ENCODE measurements at places on chromosomes 5 and 9.

DNA sequence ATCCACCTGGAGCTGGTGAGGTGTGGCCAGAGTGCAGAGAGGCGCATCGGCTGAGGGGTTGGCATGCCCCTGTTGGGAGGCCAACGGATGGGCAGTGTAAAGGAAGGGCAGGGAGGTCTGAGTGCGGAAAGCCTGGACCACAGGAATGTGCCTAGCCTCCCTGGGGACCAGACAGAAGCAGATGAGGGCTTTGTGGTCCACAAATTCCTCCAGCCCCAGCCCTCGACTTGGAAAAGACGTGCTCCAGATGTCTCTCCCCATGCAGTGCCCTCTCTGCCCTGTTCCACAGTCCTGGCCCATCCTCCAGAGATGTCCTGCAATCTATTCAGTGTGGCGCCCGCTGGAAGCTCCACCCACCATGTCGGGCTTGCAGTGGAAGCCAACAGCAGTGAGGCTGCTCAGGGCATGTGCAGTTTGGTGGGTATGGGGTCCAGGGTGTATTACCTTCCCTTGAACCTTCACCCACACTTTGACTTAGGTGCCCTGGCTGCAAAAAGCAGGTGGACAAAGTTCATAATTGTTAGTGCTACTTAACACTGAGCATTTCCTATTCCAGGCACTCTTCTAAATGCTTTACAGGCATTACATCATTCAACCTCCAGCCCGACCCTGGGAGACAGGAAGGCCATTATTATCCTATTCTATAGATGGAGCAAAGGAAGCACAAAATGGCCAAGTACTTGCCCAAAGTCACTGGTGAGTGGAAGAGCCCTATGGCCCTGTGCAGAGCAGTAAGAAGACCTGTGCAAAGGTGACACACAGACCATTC is 120.2 kb upstream of the SLC25A48 start:
- DNase-seq, result no peak

DNA sequence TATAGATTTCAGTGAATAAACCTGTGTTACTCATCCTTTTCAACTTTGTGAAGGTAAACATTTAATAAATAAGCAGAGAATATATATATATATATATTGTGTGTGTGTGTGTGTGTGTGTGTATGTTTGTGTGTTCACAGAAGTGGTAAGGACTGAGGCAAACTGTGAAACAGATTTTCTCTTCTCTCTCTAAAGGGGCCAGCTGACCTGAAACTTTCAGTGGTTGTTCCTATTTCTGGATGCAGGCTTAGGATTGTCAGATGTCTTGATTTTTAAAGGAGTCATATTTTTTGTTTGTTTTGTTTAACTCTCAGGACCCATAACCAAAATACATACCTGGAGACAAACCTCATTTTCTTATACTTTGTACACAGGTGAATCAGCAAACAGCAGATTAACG is 714.9 kb upstream of the MEF2C start:
- DNase-seq, result no peak

DNA sequence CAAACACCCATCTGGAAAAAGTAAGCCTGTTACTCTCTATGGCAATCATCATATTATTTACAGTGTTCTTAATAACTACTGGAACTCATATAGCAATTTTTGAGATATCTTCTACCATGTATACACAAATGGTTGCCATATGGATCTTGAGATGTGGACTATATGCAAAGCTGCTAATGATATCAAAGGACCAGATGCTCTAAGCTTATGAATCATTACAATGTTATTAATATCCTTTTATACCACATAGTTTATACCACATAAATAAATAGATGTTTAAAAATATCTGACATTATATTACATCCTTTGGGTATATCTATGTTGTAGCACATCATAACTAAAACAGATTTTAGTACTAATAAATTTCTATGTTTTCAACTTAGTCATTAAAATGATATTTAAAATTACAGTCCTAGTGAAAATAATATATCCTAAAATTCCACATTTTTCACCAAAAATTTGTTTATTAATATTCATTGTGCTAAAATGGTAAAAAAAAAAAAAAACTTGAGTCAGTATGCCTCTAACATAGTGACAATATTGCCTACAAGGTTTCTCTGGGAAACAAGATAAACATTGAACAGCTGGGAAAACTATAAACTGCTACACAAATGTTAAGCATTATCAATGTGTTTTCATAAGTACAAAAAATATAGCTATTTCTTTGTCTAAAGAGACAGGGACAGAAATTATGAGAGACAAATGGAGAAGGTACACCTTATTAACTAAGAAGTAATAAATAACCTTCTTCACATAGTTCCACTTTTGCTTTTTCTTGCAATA is 85.5 kb downstream of the DTWD2 start:
- no peak for DNase-seq

- no peak for DNase-seq
Measured at GRCh38 chr9:96721303-96721702, 56.6 kb downstream of the ZNF510 start.

GRCh38 chr9:117491491-117491890 is 76.6 kb upstream of the ASTN2 start:
- no peak for DNase-seq

GRCh38 chr5:112258571-112258970 is 160.5 kb downstream of the EPB41L4A start:
- no peak for DNase-seq

DNA sequence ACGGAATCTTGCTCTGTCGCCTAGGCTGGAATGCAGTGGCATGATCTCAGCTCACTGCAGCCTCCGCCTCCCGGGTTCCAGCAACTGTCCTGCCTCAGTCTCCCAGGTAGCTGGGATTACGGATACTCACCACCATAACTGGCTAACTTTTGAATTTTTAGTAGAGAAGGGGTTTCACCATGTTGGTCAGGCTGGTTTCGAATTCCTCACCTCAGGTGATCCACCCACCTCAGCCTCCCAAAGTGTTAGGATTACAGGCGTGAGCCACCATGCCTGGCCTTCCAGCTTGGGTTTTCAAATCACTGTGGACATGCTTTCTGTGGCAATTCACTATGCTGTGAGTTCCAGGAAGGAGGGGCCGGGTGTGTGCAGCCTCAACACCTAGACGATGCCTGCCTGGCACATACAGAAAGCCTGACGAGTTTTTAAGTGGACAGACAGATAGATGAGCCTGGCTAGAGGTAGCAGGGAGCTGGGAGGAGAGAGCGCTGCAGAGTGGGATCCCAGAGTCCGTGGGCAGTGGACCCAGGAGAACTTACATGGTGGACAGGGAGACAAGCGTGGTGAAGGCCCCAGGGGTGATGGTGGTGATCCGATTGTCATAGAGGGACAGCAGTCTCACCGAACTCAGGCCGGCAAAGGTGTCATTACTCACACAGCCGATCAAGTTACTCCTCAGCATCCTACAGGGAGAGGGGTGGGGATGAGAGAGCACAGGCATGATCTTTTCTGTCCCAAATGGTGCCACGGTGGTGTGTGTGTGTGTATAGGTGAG is 173.4 kb upstream of the PANK3 start:
- no peak for DNase-seq

- DNase-seq, result no peak
Measured at GRCh38 chr5:92977846-92978540, 603.0 kb downstream of the NR2F1-AS1 start.

- no peak for DNase-seq
Measured at GRCh38 chr9:126490871-126491567, 122.7 kb upstream of the LMX1B start.

GRCh38 chr5:16564248-16564867 is 52.4 kb downstream of the RETREG1 start:
- no peak for DNase-seq

DNA sequence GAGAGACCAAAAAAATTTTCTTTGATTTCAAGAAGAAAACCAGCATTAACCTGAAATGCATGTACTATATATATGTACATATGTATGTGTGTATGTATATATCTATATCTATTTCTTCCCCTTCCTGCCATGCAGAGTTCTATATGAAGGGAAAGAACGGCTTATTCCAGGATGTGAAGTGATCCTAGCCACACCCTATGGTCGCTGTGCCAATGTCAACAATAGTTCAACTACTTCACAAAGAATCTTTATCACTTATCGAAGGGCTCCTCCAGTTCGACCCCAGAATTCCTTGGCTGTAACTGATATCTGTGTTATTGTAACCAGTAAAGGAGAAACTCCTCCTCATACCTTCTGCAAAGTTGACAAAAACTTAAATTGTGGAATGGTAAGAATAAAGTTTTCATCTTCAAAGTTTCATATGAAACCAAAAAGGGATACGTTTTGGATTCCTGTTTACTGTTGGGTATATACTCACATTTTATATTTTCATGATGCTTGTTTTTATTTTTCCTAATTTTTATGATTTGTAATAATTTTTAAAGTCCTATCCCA is 56.2 kb downstream of the DENND4C start:
- DNase-seq, result no peak

DNA sequence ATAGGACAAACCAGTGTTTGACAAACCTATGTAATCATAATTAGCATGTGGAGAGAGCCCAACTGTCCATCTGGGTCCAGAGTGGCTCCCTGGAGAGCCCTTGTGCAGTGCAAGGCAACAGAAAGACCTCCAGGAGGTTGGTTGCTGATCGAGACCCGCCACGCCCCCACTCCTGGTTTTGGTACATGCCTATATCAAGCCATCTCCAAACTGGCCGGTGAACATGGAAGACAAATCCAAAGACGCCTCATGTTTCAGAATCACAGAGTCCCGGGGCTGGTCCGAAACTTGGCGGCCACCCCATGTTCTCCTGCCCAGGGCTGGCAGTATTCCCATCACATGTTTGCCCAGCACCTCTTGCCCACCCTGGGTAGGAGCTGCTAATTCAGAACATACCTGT is 140.2 kb downstream of the PAX5 start:
- DNase-seq, result no peak

- DNase-seq, result no peak
Measured at GRCh38 chr5:168064933-168065622, 226.4 kb upstream of the WWC1 start.

GRCh38 chr9:75858497-75859092 is 31.9 kb upstream of the PCSK5 start:
- DNase-seq, result no peak

DNA sequence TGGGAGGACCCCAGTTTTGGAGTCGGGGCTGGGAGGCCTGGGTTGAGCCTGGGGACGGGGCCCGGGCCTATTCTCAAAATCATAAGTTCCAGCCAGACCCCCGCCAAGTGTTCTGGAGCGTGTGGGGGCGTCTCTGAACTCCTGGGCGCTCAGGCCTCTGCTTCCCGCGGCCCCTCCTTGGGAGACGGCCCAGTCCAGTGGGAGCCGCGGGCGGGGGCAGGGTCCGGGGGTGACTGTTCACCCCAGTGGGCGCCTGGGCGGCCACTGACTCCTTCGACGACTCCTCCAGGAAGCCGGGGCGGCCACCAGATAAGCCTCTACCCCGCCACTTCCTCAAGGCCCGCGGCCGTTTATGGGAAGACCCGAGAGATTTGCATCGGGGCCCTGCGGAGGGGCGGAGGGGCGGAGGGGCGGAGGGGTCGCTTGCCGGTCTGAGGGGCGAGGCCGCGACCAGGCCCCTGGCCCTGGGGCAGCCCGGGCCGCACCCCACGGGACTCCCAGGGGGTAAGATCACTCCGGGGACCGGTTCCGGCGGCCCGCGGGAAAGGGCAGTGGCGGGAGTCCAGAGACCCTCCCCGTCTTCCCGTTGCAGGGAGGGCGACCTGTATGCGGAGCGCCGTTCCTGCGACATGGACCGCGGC is 655 bp downstream of the TOR4A start:
- DNase-seq, result no peak

DNA sequence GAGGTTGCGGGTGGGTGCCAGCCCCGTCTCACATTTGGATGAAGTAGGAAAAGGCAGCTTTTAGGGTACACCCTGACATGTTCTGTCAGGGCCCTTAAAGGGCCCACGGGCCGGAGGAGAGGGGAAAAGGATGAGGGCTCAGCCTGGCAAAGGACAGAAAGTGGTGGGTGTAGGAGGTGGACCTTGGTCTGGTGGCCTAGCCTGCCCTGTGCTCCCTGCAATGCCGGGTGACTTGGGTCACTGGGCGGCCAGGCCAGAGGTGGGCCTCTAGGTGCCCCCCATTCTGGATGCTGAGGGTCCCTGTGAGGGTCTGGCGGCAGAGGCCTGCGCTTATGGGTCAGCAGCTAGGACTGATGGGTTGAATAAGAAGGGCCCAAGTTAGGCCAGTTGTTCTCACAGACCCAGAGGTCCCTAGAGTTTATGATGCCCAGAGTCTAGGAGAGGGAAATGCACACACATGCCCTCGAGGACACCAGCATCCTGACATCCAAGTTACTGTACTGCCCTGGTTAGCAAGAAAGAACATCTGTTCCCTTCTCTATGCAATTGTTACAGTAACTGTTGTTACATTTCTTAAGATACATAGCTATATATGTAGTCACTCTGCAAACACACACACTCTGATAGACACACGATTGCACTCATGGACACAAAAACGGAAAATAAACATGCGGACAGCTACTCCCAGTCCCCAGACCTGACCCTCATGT is 12.5 kb downstream of the TRIM7 start:
- no peak for DNase-seq

GRCh38 chr5:18888821-18889220 is 1099.2 kb downstream of the CDH18 start:
- DNase-seq, result no peak

- DNase-seq, result no peak
Measured at GRCh38 chr9:35845824-35846771, 17.1 kb downstream of the TMEM8B start.

DNA sequence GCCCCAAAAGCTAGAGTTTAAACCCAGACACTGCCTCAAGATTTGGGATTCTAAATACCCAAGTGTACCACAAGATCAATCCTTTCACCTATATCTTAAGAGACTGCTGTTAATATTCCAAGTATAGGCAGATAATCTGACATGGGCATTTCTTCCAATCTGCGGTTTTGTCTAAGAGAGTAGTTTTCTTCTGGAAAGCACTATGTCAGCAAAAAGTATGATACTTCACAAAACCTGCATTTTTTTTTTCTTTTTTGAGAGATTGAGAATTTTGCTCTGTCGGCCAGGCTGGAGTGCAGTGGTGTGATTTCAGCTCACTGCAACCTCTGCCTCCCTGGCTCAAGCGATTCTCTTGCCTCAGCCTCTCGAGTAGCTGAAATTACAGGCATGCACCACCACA is 190.7 kb upstream of the TYRP1 start:
- no peak for DNase-seq

GRCh38 chr9:133347515-133347984 is 381 bp downstream of the MED22 start:
- no peak for DNase-seq

- no peak for DNase-seq
Measured at GRCh38 chr5:132821791-132822190, 8.7 kb downstream of the SHROOM1 start.

All from NCI-H187 treated with DMSO at 0.1 percent for 48 hours (cell line).